NCI-H510A treated with DMSO at 0.1 percent for 48 hours (cell line): ENCODE measurements at places on chromosomes 11 and 22.

GRCh38 chr11:117668321-117668751, 128.7 kb downstream of the DSCAML1 start:
- DNase-seq = no peak

- DNase-seq = peak; percentile 62
Measured at GRCh38 chr11:103619480-103619879, 417.0 kb upstream of the DDI1 start.

DNA sequence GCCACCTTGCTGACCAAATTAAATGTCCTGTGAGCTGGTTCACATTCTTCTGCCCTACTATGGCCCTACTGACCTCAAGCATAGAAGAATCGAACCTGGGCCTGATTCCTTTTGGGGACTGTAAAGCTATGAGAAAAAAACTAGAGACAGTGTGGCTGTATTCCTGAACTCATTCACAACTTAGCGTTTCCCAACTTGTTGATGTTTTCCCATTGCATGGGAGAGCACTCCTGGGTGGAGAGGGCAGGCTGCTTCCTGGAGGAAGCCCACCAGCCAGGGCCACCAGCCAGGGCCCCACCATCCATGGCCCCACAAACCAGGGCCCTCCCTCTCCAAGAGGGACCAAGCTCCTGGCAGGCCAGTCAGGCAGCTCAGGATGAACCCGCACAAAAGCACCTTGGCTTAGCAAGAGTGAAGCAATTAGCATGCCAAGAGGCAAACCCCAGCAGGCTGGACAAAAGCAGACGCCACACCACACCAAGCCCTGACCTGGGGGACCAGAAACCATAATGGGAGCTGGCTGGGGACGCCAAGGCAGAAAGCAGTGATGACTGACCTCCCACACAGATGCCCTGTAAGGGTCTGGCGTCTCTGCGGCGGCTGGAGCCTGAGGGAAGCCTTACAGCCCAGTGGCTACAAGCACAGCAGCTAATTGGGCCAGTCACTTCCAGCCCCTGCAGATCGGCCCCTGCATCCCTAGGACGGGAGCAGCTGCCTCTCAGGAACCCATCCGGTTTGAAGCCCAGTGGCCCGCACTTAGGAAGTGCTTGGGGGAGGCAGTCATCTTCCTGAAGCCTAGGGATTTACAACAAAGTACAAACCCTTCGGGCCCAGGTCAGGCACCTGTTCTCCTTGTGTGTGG, 2.1 kb downstream of the CERK start:
- DNase-seq = no peak

DNA sequence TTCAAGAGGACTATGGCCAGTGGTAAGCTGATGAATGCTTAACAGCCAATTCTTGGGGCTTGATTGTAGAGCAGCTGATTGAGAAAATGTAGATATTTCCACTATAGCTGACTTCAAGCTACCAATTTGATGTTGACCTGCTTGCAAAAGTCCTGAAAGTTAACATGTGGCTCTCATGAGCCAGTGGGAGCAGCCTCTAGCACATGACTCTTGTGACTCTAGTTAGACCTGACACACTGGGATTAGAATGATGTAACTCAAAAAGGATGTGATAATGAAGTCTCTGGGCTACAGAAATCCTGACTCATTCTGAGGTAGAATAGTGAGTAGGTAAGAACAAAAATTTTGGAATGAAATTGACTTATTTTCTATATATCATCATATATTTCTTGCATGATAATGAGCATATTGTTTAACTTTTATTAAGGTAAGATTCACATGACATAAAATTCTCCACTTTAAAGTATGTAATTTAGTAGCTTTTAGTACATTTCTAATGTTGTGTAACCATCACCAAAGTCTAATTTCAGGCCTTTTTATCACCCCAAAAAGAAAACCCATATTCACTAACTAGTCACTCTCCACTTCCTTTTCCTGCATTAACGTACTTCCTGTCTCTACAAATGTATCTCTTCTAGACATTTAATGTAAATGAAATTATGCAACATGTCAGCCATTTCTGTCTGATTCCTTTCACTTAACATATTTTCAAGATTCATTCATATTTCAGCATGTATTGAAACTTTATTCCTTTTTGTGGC, 16.1 kb upstream of the OR52H1 start:
- no peak for DNase-seq

- DNase-seq = no peak
Measured at GRCh38 chr11:44033411-44033850, 14.3 kb upstream of the ACCSL start.

- DNase-seq = no peak
Measured at GRCh38 chr22:28442264-28442710, 237.4 kb downstream of the TTC28 start.

- no peak for DNase-seq
Measured at GRCh38 chr11:34921156-34921555, 4.7 kb downstream of the PDHX start.

- DNase-seq = no peak
Measured at GRCh38 chr11:102120437-102120973, 10.3 kb downstream of the YAP1 start.

GRCh38 chr11:13771151-13771550, 102.7 kb downstream of the FAR1 start:
- no peak for DNase-seq

- no peak for DNase-seq
Measured at GRCh38 chr22:47629791-47630655, 867.6 kb downstream of the TBC1D22A start.

DNA sequence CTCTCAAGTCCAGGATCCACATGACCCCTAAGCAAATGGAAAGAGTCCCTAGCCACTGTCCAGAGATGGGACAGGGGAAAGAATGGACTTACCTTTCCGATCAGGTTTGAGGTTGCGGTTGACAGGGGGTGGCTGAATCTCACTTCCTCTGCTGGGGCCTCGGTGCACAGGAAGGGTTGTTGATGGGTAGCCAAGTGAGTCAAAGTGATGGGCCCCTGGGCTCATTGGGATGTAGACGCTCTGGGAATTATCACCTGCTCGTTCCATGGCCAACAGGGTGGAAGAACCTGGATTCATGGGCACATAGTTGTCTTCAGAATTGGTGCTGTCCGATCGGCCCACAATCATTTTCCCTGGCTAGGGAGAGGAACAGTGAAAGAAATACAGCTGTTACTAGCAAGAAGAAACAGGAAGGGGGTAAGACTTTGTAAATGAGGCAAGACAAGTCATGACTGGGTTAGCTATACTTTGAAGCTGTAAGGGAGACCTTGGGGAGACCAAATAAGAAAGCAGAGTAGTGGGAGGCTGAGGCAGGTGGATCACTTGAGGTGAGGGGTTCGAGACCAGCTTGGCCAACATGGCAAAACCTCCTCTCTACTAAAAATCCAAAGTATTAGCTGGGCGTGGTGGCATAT, 34.7 kb downstream of the USP35 start:
- no peak for DNase-seq

DNA sequence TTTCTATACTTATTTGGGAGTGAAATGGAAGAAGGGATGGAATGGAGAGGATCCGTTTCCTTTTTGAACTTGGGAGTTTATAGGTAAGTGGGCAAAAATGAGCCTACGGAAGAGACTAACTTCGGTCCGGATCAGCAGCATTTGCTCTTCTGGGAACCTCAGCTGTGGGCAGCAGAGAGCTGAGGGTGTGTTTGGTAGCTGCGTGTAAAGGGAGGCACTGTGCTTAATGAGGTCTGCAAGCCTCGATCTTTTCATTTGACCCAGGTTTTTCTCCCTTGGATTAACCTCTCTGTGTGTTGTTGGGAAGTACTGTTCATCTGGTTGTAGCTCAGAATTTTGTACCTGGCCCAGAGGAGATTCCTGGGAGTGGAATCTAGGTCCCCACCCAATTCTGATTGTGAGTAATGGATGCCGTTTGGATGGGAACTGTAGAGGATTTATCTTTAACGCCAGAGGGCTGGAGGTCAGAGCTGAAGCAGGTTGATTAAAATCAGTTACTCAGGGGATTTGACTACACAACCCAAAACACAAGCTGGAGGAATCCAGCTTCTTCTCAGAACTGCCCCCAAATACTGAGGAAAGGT, 201.6 kb upstream of the SORL1-AS1 start:
- DNase-seq = no peak

GRCh38 chr11:7154881-7155361, 66.1 kb downstream of the RBMXL2 start:
- DNase-seq = no peak

DNA sequence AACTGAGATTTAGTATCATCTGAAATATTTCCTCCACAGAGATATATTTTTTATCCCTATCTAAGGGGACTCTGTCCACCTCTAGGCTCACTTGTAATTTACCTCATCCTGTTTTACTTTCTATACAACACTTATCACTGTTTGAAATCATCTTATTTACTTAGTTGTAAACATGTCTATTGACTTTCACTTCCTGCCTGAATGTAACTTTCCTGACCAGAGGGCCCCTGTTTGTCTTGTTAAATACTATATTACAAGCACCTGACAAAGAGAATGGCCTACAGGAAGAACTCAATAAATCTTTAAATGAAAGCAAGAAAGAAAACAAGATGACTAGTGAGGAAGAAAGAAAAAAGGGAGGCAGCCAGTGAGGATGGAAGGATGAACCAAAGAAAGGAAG, 1727.5 kb downstream of the LRRC4C start:
- peak; percentile 41 for DNase-seq

DNA sequence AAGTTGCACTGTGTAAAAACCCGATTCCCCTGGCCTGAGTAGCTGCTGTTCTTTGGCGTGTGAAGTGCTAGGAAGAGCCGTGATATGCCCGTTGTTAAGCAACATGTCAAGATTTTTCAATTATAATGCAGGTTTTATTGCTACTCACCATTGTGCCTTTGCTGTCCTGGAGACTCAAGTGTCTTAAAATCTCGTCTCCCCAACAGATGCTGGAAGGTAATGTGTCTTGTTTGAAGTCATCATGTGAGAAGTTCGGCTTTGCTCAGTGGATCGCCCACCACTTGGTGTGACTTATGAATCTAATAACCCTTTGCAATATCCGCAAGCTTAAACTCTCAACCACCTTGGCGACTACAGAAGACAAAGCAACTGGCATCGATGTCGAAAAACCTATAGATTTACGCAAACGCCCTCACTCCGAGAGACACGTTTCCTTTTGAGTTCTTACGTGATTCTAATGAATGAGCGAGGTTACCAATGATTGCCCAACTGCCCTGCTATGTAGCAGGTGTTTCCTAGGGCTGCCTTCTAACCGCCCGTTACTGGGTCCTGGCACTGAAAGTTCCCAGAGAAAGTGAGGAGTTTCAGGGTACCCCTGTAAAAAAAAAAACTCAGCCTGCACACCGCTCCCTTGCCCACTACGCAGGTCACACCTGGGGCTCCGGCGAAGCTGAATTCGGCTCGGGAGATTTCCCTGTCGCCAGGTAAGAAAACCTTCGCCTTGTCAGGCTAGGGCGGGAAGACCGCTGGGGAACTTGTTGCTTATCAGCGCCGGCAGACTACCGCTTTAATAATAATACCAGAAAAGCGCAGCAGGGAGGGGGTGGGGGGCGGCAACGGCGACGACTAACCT, 21.2 kb upstream of the BDNF start:
- no peak for DNase-seq

- peak; percentile 15 for DNase-seq
Measured at GRCh38 chr11:73570415-73571114, 27.3 kb downstream of the FAM168A start.

- peak; percentile 66 for DNase-seq
Measured at GRCh38 chr11:67416416-67417335, 1.2 kb downstream of the CARNS1 start.

DNA sequence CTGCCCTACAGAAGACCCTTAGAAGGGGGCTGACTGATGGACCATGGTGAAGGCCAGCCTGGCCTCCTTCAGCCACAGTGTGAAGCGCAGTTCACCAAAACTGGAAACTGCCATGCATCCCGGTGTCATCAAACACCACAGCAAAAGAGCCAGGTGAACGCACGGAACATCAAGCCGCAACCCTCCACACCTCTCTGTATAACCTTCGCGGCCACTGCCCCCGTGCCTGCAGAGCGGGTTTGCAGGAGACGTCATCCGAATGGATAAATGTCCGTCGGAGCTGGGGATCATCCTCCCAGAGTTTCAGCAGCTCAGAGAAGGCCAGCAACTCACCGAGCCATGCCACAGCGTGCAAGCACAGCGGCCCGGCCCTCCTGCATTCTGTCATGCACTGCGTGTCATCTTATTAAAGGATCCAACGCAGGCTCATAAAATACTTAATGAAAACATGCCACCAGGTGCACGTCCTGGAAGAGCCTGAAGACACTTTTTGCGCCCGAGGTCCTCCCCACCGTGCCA, 309.9 kb downstream of the BRD1 start:
- DNase-seq = no peak

GRCh38 chr22:23236440-23237184, 56.3 kb downstream of the BCR start:
- DNase-seq = no peak

DNA sequence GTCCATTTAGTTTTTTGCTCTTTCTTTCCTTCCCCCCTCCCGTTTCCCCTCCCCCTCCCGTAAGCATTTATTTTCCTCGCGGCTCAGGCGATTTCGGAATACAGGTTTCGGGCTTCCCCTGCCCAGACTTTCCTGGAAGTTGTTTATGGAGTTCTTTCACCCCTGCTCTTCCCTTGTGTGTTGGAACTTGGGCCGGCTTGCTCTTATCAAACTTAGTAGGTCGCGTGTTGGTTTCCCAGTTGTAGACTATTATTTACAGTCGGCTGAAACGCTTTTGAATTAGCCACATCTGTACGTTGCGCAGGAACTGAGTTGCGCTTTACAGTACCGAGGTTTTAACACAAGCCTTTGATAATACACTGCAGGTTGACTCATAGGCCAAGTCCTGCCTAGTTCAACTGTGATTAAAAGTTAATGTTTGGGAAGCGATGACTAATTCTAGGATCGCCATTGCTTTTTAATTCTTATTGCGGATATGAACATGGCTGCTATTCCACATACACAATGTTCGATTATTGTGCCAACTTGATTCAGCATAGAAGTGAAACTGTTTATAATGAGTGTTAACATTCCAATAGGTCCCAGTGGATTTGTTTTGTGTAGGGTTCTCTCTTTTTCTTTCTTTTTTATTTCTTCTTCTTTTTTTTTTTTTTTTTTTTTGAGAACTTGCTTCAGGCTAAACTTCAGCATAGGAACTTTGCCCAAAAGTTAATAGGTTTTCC, 1.7 kb downstream of the YAP1 start:
- no peak for DNase-seq
